Mesothelial cell of epicardium (in vitro differentiated cells): ENCODE measurements at places on chromosomes 1 and 21. TPM values are rescaled to one million over a fixed set of nuclear protein-coding genes. Genes with fewer than 3 reads are reported as not detected.

Gene HMGCS2
- total RNA-seq = 0.47 to 1.4 TPM (median 0.51 TPM) in 3 replicates

Gene OR2L3
- not detected in 3 replicates for total RNA-seq

Gene OR6K3
- total RNA-seq = not detected in 3 replicates

Gene CDK18
- total RNA-seq = 28.7 to 33.2 TPM (median 31.1 TPM) in 3 replicates

Gene EPHA10
- total RNA-seq = 0.18 to 0.25 TPM (median 0.24 TPM) in 3 replicates

Gene S100A7A
- total RNA-seq = not detected in 3 replicates

Gene MMP23B
- total RNA-seq = 63.8 to 70.3 TPM (median 65.4 TPM) in 3 replicates

Gene HTR1D
- 0.09 to 0.18 TPM in 2 of 3 replicates, not detected in the other for total RNA-seq

Gene CFHR3
- 0.38 to 0.93 TPM (median 0.42 TPM) in 3 replicates for total RNA-seq

Gene LEMD1
- 1.3 to 1.9 TPM (median 1.6 TPM) in 3 replicates for total RNA-seq

Gene ATP1A4
- total RNA-seq = 0.29 to 0.38 TPM (median 0.33 TPM) in 3 replicates

Gene MFAP2
- total RNA-seq = 445 to 466 TPM (median 459 TPM) in 3 replicates

Gene SFN
- 2.7 to 4.4 TPM (median 3.8 TPM) in 3 replicates for total RNA-seq

Gene NR5A2
- 0.25 to 1.2 TPM (median 0.38 TPM) in 3 replicates for total RNA-seq

Gene PPM1J
- 4.3 to 4.7 TPM (median 4.4 TPM) in 3 replicates for total RNA-seq

Gene TCP10L
- 1.4 to 1.6 TPM (median 1.5 TPM) in 3 replicates for total RNA-seq

Gene FBXO44
- total RNA-seq = 33.1 to 39.4 TPM (median 37.3 TPM) in 3 replicates

Gene AMY1B
- not detected in 3 replicates for total RNA-seq

Gene TMEM54
- 46.5 to 49.0 TPM (median 47.7 TPM) in 3 replicates for total RNA-seq

Gene PRPF38A
- total RNA-seq = 54.9 to 55.9 TPM (median 55.6 TPM) in 3 replicates

Gene ASTN1
- 3.9 to 4.4 TPM (median 4.0 TPM) in 3 replicates for total RNA-seq

Gene AK5
- total RNA-seq = not detected in 3 replicates

Gene FYB2
- total RNA-seq = 0.34 to 0.45 TPM (median 0.40 TPM) in 3 replicates

Gene DDR2
- total RNA-seq = 54.4 to 60.0 TPM (median 58.1 TPM) in 3 replicates

Gene AADACL3
- total RNA-seq = not detected in 3 replicates

Gene NPHS2
- total RNA-seq = not detected in 3 replicates

Gene PDZK1IP1
- not detected in 3 replicates for total RNA-seq

Gene SPRR2E
- 1.2 to 1.9 TPM (median 1.9 TPM) in 3 replicates for total RNA-seq

Gene SLC22A15
- total RNA-seq = 9.7 to 10.1 TPM (median 9.9 TPM) in 3 replicates

Gene CFAP298
- total RNA-seq = 29.4 to 33.0 TPM (median 30.4 TPM) in 3 replicates

Gene CFAP126
- total RNA-seq = not detected in 3 replicates

Gene TMED5
- total RNA-seq = 41.7 to 43.0 TPM (median 41.8 TPM) in 3 replicates

Gene SLFNL1
- total RNA-seq = 1.2 to 1.4 TPM (median 1.3 TPM) in 3 replicates

Gene TLR5
- total RNA-seq = 2.5 to 3.8 TPM (median 3.1 TPM) in 3 replicates

Gene UBIAD1
- total RNA-seq = 14.6 to 17.3 TPM (median 16.7 TPM) in 3 replicates

Gene MARCKSL1
- 487 to 496 TPM (median 495 TPM) in 3 replicates for total RNA-seq

Gene AMPD1
- not detected in 3 replicates for total RNA-seq
